ENCODE measurements at places on chromosomes 5 and 9.
A peak's percentile ranks its signal among the peaks of the same experiment; 100 is the strongest.

GRCh38 chr9:27162045-27162444 is 53.0 kb downstream of the TEK start:
- peak; percentile 45 for DNase-seq

DNA sequence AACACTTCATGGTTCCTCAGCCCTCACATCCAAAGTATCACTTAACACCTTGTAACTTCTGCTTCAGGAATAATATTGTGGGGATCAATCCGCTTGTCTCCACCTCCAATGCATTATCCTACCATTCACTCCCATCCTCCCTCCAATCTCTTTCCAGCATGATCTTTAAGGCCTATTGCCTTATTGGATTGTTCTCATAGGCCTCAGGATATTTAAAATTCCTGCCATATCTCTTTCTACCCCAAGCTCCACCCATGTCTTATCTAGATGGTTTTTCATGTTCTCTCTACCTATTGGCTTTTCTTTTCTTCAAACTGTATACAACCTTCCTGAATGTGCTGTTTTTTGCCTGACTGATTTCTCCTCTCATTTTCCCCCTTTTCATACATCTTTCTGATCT is 7.2 kb downstream of the KDM4C start:
- DNase-seq, result no peak

- no peak for DNase-seq
Observed at GRCh38 chr5:10059980-10060379, 189.7 kb downstream of the ATPSCKMT start.

- no peak for DNase-seq
Observed at GRCh38 chr5:91190314-91190690, 192.8 kb downstream of the ARRDC3 start.

DNA sequence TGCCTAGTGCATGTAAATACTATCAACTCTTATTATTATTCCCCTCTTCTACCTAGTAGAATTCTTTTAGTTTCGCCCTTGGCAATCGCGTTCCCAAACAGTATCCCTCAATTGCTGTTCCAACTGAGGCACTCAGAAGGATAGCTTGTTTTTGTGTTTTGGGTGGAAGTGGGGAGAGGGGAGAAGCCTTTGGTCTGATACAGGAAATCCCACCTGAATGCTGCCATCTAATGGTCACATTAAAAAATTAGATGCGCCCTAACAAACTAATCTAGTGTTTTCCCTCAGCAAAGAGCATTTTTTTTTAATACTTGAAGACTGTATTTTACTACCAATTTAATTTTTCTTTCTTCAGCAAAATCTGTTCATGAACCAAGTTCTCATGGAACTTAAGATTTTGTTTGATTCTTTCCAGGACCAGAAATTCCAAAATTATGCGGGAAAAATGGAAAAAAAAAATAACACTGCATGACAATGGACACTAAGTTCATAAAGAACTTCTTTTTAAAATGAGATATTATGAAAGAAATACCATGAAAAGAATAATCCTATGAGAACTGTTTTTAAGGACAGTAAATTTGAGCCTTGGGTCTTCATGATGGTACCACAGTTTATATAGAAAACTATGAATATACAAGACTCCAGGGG is 22.2 kb upstream of the GLDC start:
- DNase-seq, result peak; percentile 52

- DNase-seq, result no peak
Observed at GRCh38 chr9:80218328-80218727, 646.6 kb downstream of the TLE4 start.

DNA sequence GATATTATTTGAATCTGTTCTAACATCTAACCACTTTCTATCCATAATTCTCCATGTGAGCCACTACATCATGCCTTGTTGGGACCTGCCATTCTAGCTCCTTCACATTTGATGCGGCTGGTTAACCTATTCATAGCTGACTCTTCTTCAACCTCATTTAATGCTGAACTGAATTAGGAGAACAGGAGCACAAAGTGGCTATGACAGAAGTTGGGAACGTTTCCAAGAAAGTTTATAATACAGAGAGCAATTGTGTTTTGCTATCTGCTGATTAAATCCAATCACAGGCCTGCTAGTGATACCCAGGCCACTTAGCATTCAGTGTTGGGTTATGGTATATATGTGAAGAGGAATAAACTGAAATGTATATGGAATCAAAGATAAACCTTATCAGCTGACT is 440.3 kb downstream of the PTPRD start:
- no peak for DNase-seq

DNA sequence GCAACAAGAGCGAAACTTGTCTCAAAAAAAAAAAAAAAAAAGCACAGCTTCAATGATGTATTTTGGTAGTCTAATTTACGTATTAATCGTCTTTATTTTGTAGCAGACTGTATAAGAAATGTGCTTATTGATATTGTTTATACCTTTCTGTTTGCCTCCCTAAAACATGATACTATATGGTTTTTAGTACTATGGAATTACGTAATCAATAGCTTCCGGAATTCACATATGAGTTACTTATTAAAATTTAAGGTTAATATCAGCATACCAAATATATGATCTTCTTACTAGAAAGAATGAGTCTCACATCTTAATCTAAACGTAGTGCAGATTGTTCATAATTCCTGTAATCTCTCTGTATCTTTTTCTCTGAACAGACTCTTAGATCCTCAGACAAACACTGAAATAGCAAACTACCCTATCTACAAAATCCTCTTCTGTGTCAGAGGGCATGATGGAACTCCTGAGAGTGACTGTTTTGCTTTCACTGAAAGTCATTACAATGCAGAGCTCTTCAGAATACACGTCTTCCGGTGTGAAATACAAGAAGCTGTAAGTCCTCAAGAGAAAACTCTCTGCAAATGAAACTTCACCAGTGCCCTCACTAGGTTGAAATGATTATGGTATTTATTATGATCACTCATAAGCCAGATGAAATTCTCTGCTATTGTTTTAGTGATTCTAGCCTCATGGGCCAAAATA is 44.4 kb upstream of the GPR21 start:
- DNase-seq, result no peak

- no peak for DNase-seq
Observed at GRCh38 chr5:116613445-116613844, 38.8 kb upstream of the SEMA6A start.

DNA sequence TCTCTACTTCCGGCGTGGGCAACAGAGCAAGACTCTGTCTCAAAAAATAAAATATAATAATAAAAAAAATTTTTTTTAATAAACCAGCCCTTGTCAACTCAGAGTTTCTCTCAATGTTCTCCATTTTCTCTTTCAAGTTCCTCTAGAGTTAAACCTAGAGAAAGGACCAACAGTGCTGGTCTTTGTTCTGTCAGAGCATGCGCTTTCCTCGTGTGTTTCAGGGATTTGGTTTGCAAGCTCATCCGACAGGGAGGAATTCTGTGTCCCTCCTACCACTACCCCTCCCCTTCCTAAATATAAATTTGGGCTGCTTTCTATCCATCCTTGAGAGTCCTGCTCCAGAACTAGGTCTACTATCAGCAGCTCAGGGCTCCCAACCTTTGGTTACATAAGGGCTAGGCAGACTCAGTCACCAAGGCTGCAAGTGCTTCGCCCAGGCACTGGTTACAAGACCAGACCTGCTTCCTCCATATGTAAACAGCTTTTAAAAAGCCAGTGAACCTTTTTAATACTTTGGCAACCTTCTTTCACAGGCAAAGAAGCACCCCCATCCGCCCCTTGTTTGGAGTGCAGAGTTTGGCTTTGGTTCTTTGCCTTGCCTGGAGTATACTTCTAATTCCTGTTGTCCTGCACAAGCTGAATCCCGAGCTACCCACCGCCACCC is 13.5 kb downstream of the SETX start:
- DNase-seq, result no peak

- no peak for DNase-seq
Observed at GRCh38 chr5:71839096-71839884, 120.2 kb downstream of the CARTPT start.

DNA sequence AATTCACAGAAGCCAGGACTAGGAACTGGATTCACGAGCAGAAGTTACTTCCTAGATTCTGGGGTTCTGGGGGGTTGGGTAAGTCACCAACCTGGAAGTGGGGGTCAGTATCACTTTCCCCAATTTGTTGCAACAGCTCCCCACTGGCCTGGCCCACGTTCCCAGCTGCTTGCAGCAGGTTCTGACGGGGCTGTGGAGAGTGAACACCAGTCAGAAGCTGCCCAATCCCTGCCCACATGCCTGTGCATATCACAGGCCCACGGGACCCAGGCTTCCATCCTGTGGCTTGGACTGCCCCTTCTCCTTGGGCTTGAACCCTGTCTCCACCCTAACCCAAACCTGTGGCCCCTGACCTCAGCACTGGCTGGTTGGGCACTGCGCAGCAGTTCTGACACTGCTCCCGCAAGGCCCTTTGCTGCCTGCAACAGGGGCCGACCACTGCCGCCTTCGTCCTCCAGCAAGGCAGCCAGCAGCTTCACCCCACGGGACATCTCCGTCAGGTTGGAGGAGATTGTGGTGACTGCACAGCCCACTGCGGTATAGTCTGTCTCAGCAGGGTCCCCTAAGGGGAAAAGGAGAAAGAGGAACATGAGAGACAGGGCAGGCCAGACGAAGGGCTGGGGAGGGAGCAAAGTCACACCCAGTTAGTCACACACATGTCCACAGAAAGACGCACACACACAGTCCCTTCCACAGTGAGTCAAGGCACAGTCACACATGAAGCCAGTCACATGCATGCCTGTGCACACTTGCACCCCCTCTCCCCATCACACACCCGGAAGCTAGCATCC is 13.1 kb downstream of the TLN1 start:
- DNase-seq, result no peak

DNA sequence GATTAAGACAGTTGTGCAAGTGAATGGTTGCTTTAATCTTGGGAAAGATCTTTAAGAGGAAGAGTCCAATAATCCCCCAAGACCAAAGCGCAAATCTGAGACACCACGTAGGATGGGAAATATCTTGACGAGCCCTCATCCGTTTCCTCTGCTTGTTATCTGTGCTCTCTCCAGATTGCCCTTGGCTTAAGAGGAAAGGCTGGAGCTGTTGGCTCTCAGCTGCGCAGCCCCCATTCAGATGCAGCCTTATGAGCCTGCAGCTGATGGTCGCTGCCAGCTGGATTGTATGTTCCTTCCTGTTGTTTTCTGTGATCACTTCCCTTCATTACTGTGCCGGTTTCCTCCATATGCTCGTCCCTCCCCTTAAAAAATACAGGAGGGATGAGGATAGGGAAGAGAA is 47.7 kb downstream of the PWWP2A start:
- DNase-seq, result no peak

GRCh38 chr5:116583085-116583861 is 8.7 kb upstream of the SEMA6A start:
- DNase-seq, result no peak

GRCh38 chr9:14238518-14238917 is 75.4 kb downstream of the NFIB start:
- DNase-seq, result no peak

DNA sequence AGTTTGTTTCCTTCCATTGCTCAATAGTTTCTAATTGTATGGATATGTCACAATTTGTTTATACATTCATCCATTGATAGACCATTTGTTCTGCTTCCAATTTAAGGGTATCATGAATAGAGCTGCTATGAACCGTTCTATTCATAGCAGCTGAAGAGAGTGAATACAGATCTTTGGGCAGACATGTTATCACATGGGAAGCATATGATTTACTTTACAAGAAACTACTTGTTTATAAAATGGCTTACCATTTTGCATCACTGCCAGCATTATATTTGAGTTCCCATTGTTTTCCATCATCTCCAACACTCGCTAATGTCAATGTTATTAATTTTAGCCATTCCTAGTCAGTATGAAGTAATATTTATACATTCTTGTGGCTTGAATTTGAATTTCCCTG is 549.0 kb downstream of the MAT2B start:
- DNase-seq, result no peak

DNA sequence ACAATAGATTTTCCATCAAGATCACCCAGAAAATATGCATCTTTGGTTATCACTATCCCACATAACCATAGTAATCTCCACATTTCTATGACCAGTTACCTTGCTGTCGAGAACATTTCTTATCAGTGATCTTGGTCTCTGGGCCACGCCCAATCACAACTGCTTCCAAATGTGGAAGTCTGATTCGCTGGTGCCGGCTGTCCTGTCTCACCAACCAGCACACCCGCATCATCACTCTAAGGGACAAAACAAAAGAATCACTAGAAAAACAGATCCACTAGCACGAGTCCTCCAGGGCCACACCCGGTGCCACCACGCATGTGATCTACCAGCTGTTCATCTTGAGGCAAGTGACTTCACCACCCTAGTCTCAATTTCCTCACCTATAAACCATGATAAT is 11.8 kb downstream of the APTX start:
- DNase-seq, result no peak

DNA sequence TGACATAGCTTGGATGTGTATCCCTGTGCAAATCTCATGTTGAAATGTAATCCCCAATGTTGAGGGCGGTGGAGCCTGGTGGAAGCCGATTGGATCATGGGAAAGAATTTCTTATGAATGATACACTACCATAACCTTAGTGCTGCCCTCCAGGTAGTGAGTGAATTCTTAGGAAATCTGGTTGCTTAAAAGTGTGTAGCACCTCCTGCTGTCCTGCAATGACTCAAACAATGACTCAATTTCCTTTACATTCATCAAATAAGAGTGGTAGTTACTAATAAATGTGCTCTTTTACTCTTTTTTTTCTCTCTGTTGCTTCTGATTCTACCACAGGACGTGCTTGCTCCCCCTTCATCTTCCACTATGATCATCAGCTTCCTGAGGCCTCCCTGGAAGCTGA is 1696.0 kb upstream of the CDH9 start:
- DNase-seq, result no peak

GRCh38 chr9:26500471-26500870 is 392.1 kb downstream of the CAAP1 start:
- no peak for DNase-seq

DNA sequence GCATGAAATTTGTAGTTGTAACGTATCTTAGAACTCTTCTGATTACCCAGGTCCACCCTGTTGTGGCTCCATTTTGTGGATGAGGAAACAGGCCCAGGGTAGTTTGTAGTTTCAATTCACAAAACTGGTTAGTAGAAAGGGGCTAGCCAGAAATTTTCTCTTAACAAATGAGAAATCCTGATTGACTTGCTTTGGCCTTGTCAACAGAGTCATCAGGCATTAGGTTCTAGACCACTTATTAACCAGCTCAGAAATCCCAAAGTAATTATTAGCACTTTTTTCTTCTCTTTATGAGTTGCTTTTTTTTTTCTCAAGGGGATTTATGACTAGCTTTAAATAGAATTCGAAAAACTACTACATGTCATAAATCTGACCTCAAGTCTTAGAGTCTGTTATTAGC is 160.2 kb downstream of the SH3GL2 start:
- DNase-seq, result no peak

GRCh38 chr5:110476164-110476563 is 250.3 kb downstream of the TMEM232 start:
- no peak for DNase-seq

- DNase-seq, result no peak
Observed at GRCh38 chr5:151618907-151619306, 27.8 kb upstream of the FAT2 start.

DNA sequence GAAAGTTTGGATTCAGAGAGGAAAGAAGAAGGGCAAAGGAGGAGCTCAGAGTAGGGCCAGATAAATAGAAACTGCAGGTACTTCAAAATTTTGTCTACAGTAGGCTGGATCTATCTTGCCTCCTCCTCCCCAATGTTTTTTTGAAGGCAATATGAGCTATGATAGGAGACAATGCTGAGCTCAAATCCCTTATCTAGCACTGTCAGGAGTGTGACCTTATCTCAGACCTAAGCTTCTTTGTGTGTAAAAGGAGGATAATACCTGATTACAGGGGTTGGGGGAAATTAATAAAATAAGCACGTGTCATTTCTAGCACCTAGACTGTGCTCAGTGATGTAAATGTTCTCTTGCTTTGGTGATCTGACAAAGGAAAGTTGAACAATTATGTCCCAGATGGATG is 137.8 kb upstream of the CD180 start:
- DNase-seq, result no peak

Data from AG20443 (cell line).